NCI-H1694 treated with DMSO at 0.1 percent for 48 hours (cell line): ENCODE measurements at places on chromosomes 12 and 14.

DNA sequence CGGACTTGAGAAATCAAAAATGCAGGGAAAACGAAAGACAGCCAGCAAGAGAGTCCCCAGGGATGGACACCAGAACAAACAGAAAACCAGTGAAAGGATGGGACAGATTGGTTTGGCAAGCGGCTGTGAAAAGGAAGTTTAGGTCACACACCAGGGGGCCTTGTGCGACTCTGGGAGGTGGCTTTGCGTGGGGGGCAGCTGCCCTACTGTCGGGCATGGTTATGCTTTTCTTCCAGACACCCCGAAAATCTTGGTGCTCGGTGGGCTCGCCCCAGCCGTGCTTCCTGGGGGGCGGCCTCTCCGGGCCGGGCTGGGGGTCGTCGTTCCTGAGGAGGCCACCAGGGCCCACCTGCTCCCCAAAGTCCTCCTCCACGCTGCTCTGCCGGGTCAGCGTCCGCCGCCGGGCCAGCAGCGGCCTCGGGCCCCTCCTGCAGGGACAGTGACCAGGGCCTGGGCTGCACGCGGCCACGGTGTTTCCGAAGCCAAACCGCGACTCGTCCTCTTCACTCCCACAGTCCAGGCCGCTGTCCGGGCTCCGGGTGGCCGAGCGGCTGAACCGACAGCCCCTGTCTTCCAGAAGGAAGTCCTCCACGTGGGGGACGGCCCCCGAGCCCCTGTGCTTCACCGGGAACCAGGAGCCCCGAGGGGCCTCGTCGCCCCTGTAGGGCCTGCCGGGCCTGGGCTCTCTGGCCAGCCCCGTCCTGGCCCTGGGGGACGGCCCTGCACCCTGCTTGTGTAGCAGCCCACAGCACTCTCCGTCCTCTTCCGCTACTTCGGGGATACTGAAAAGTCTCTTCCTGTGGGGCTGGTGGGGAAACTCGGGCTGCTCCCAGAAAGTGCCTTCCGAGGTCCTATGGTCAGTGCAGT, 86.5 kb downstream of the PIWIL1 start:
- no peak for DNase-seq

DNA sequence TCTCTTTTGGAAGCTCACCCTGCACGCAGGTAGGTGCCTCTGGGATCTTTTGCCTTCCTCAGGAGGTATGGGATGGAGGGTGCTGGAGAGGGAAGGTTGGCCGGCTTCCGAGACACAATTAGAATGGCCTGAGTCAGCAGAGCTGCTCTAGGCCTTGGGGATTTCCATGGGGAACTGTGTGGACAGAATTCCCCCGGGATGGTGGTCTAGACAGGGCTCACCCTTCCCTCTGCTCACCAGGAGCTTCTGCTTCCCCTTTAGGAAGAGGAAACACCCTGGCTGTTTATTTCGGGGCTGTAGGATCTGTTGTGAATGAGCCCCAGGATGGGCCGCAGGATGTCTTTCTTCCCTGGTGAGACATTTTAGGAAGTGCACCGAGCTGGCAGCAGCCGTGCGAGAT, 43.7 kb upstream of the TMED10 start:
- DNase-seq = no peak

DNA sequence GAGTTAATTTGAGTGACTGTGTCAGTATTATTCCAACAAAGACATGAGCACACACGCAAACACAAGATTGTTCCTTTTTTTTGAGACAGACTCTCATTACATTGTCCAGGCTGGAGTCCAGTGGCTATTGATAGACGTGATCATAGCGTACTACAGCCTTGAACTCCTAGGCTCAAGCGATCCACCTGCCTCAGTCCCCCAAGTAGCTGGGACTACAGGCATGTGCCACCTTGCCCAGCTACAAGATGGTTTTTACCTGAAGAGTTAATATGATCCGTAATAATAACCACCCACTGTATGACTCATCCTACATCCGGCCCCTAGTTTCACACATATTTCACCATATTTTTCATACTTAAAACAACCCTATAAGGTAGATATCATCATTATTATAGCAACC, 26.8 kb downstream of the BCAT1 start:
- no peak for DNase-seq

DNA sequence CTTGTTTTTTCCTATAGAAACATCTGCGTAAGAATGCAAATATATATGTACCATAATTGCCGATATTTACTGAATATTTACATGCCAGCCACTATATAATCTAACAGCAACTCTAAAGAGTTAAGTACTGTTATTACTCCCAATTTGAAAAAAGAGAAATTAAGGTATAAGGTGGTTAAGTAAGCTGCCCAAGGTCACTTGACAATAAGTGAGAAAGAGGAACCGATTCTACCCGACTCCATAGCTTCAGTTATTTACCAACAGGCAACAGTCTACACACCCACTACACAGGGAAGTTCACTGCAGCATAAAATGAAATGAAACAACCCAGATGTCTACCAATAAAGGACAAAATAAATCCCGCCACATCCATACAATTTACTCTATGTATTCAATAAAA, 1.1 kb downstream of the MIS18BP1 start:
- peak; percentile 34 for DNase-seq

- peak; percentile 95 for DNase-seq
Observed at GRCh38 chr14:74501135-74501614, 7.6 kb downstream of the ISCA2 start.

- DNase-seq = no peak
Observed at GRCh38 chr14:51852541-51852940, 7.9 kb upstream of the GNG2 start.

GRCh38 chr14:68191567-68192321, 372.2 kb downstream of the RAD51B start:
- DNase-seq = no peak

DNA sequence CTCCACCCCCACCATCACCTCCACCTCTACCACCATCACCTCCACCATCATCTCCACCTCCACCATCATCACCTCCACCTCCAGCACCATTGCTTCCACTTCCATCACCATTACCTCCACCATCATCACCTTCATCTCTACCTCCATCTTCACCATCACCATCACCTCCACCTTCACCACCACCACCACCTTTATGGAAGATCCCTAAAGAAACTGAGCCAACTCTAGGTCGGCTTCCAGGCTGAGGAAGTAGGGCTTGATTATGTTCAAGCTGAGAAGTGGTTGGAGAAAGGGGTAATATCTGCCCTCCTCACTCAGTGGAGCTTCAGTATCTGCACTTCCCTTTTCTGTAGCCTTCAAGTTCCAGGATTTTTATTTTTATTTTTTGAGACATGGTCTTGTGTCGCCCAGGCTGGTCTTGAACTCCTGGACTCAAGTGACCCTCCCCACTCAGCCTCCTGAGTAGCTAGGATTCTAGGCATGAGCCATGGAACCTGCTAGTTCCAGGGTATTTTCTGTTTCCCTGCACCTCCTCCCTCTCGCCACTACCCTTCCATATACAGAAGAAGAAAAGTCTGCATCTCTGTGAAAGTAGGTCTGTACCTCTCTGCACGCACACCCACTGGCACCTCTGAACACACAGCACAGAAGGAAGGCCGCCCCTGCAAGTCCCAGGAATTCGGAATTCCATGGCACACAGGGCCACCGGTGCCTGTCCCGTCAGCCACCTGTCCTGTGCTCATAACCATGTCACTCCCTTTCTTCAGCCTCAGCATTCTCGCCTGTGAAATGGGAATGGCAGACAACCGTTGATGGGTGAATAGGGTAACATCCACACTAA, 5.9 kb downstream of the ZBTB42 start:
- DNase-seq = no peak

GRCh38 chr14:95697764-95698163, 11.5 kb downstream of the TCL1B start:
- no peak for DNase-seq

DNA sequence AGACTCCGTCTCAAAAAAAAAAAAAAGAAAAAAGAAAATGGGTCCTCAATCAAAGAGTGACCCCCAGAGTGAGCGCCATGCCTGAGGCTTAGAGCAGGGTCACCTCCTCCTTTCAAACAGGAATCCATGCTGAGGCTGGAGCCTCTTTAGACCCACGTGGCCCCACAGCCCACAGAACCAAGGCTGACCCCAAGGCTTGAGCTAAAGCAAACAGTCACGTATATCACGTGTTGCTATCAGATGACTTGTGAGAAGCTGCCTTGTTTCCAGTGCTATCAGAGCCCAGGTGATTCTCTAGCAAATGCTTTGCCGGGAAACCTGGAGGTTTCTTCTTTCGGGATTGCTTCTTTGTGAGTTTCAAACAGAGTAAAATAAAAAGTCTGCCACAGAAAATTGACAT, 31.7 kb upstream of the DYNC1H1 start:
- no peak for DNase-seq

GRCh38 chr14:79652513-79653307, 558.6 kb downstream of the DIO2 start:
- no peak for DNase-seq

GRCh38 chr14:77986773-77987172, 183.4 kb upstream of the NRXN3 start:
- DNase-seq = no peak

DNA sequence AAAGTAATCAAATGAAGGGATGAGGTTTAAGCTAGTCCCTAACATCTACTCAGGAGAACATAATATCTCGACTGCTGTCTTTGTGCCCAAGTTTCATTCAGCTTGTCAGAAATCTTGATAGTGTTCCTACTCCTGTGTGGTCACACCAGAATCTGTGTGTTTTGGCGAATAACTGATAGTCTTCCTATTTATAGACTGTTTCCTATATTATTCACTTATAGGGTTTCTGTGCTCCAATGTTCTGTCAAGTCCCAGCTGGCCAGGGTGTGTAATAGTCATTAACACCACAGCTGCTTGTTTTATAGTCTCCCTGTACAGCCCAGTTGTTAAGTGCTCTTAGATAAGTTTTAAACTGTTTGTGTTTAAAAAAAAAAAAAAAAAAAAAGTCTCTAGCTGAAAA, 45.9 kb downstream of the GPR135 start:
- no peak for DNase-seq

DNA sequence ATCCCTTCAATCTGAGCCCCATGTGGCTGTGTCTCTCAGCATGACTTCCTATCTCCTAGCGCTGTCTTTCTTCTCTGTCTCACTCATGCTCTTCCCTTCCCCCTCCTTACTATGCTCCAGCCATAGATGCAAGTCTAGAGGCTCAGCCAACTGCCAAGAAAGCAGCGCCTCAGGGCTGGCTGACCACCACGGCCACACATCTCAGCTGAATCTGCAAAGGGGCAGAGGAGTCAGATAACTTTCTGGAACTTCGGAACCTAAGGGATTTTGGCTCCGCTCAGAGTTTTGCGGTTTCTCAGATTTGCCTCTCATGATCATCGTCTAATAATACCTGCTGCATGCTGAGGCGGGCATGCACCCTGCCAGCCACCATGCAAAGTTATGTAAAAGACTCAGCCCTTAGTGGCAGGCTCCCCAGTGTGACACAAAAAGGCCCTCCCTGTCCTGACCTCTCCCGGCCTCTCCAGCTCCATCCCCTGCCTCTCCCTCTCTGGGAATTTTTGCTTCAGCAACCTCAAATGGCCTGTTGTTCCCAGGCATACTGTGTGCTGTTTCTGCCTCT, 5.0 kb upstream of the FGF6 start:
- no peak for DNase-seq

- no peak for DNase-seq
Observed at GRCh38 chr14:64060648-64061096, 207.9 kb downstream of the SYNE2 start.

GRCh38 chr14:31270196-31270772, 62.7 kb upstream of the HECTD1 start:
- DNase-seq = no peak

DNA sequence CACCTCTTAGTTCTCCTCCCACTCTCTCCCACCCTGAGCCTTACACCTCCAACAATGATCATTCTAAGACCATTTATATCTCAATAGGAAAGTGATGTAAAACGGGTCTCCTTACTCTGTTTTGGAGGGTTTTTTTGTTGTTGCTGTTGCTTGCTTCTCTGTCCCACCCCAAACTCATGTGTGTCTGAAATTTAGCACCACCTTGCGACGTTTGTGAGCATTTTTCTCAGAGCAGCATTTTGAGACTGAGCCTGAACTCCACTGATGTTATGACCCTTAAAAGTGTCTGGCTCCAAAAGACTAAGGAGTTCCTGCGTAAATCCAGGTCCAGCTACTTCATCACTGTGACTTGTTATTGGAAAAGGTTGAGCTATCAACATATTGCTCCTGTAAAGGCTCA, 155.0 kb downstream of the DAD1 start:
- no peak for DNase-seq

- no peak for DNase-seq
Observed at GRCh38 chr12:23484238-23484637, 465.2 kb downstream of the SOX5 start.

GRCh38 chr12:49130151-49131050, 794 bp downstream of the TUBA1B start:
- peak; percentile 64 for DNase-seq

GRCh38 chr14:33475623-33476022, 475.3 kb downstream of the EGLN3 start:
- DNase-seq = peak; percentile 41

DNA sequence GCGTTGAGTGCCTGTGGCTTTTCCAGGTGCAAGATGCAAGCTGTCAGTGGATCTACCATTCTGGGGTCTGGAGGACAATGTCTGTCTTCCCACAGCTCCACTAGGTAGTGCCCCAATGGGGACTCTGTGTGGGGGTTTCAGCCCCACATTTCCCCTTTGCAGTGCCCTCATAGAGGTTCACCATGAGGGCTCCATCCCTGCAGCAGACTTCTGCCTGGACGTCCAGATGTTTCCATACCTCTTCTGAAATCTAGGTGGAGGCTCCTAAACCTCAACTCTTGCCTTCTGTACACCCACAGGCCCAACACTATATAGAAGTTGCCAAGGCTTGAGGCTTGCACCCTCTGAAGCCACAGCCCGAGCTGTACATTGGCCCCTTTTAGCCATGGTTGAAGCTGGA, 52.9 kb downstream of the PRKCH start:
- no peak for DNase-seq

GRCh38 chr14:58066115-58066514, 85.9 kb downstream of the ARMH4 start:
- DNase-seq = no peak
